AG10803 (cell line): ENCODE measurements at places on chromosomes 16 and 17.
A peak's percentile ranks its signal among the peaks of the same experiment; 100 is the strongest.

DNA sequence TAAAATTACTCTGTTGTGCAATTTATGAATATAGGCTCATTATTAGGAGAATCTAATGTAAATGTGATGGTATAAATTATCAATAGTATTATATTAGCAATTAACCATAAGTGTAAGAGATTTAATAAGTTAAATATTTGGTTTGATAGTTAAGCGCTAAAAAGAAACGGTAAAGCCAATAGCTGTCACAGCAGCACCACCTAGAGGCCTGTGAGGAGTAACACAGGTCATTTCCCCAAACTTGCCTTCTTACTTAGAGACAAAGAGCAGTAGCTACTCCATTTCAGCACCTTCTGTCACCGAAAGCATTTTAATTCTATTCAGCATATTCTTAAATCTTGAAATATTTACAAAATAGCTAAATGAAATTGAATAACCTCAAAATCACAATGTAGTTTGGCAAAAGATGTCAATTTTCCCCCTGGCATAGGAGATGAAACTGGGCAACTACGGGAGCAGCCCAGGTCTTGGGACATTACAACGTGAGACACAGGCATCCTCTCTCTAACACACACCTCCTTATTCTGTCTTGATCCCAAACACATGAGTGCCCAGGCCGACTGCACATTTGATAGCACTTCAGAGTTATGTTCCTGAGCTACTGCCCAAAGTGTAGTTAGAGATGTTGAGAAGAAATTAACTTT, 14.3 kb upstream of the DYNLRB2 start:
- DNase-seq = peak; percentile 65

DNA sequence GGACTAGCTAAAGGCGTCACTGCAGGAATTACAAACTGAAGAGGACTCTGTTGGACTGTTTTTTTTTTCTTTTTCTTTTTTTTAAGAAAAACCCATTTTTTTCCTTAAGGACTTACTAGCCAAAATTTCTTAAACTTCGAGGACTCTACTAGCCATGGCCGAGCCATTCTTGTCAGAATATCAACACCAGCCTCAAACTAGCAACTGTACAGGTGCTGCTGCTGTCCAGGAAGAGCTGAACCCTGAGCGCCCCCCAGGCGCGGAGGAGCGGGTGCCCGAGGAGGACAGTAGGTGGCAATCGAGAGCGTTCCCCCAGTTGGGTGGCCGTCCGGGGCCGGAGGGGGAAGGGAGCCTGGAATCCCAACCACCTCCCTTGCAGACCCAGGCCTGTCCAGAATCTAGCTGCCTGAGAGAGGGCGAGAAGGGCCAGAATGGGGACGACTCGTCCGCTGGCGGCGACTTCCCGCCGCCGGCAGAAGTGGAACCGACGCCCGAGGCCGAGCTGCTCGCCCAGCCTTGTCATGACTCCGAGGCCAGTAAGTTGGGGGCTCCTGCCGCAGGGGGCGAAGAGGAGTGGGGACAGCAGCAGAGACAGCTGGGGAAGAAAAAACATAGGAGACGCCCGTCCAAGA, 878 bp downstream of the HEXIM1 start:
- DNase-seq = peak; percentile 77

DNA sequence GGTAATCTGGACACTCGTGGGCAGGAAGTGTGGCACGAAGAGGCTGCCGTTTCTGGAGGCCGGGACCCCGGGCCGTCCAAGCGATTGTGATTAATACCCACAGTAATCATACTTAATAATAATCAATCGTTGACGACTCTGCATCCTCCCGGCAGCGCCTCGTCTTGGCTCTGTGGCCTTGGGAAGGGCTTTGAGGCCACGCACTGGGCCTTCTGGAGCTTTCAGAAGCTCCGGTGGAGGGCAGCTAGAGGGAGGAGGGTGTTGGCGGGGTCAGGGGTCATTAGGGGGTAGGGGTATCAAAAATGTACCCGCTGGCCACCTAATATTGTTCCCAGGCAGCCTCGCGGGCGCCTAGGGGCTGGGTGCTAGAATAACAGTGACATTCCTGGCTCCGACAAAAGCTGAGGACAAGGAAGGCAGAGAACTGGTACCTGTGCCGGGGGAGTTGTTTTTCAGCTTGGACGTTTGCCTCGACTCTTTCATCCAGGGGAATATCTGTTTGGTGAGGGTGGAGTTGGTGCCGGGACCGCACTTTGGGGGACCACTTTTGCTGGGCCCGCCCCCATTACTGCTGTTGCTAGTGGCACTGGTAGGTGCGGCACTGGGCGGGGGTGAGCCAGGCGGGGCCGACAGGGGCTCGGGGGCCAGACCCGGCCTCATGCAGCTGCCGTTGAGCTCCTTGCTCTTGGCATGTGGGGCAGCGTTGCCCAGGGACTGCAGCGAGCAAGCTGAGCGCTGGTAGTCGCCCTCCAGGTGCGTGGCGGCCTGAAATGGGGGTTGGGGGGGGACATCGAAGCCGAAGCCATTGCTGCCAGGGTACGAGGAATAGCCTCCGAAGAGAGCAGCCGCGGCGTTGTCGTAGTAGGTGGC, 6.9 kb upstream of the HOXB2 start:
- no peak for DNase-seq

- DNase-seq = peak; percentile 34
Observed at GRCh38 chr17:68352041-68352440, 60.7 kb downstream of the ARSG start.

GRCh38 chr17:77824780-77825280, 133.7 kb upstream of the TNRC6C start:
- no peak for DNase-seq
